ENCODE measurements at places on chromosomes 1 and 21.

GRCh38 chr1:17587693-17588047 is 48.2 kb downstream of the ARHGEF10L start:
- no peak for DNase-seq

GRCh38 chr1:226529891-226530290 is 18.7 kb upstream of the STUM start:
- DNase-seq: no peak

- DNase-seq: no peak
These were observed 158.3 kb downstream of the SDCCAG8 start for GRCh38 chr1:243414152-243414494.

GRCh38 chr1:230101556-230101955 is 34.5 kb downstream of the GALNT2 start:
- DNase-seq: no peak
